ENCODE measurements at places on chromosomes 11 and 22.

DNA sequence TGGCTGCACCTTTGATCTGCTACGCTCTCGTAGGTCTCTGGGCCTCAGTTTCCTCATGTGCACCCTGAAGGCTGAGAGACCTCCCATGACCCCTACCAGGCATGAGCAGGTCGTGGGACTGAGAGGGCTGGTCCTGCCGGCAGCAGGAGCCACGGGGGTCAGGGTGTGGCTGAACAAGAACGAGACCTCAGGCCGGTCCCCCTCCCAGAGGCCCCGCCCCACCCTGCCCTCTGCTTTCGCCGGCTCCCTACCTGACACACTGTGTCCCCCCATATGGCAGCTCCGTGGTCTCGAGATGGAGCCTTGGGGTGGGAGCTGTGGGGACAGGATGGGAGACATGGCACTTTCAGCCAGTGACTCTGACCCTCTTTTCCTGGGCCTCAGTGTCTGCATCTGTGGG is 40.6 kb downstream of the CDKN1C start:
- no peak for DNase-seq

DNA sequence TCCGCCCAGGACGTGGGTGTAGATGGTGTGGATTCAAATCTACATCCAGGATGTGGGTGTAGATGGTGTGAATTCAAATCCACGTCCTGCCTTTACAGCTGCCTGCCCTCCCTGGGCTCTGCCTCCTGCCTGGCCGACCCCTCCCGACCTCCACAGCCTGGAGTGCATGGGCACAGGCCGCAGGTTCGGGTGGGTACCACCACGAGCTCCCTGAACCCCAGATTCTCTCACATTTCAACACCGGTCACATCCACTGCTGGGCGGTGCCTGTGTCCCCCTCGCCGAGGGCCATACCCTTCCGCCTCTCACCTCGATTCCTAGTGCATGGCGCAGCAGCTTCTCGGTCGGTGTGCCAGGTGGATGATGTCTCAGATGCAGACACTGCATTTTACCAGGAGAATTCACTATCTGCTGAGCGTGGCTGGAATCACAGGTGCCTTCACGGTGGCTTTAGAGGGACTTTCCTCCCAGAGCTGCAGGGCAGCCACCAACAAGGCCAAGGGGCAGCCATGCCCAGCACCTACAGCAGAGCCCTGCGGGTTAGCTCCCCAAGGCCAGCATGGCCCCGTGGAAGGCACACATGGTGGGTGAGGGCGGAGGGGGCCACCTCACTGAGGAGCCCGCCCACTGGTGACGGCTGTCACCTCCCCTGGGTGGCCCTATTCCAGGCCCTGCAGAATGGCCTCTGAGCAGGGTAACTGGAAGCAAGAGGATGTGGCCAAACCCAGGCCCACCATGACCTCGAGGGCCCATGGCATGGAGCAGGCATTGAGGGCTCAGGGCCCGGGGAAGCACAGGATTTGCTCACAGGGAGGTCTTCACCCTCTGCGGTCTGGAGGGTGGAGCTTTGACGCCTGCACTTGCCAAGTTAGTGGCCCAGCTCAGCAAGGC is 638.5 kb downstream of the TBC1D22A start:
- DNase-seq = no peak

DNA sequence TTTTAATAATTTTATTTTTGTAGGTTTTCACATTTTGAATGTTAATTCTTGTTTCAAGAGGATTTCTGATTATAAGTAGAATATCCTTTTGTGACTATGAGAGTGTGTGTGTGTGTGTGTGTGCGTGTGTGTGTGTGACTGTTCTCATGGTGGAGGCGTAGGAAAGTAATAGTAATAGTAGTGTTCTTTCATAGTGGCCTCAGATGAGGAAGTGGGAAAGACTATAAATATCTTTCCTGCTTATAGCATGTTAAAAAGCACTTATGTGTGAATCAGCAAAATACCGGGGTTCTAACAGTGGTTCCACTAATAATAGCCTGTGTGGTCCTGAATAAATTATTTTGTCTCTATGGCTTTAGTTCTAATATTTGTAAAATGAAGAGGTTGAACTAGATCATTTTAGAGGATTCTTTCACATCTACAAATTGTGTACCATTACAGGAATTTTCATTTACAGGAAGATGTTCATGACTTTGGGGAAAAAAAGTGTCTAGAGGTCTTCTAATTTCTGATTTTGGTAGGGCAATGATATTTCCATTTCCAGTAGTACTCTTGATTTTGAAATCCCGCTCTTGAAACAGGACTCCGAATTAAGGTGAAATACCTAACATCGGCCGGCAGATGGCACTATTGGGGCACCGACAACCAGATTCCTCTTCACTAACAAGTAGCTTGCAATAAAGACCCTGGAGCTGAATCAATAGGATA is 29.9 kb upstream of the OR10G7 start:
- peak; percentile 30 for DNase-seq

GRCh38 chr22:44365191-44365590 is 52.4 kb upstream of the SHISAL1 start:
- no peak for DNase-seq

GRCh38 chr22:45159652-45160462 is 3.9 kb upstream of the NUP50 start:
- no peak for DNase-seq

DNA sequence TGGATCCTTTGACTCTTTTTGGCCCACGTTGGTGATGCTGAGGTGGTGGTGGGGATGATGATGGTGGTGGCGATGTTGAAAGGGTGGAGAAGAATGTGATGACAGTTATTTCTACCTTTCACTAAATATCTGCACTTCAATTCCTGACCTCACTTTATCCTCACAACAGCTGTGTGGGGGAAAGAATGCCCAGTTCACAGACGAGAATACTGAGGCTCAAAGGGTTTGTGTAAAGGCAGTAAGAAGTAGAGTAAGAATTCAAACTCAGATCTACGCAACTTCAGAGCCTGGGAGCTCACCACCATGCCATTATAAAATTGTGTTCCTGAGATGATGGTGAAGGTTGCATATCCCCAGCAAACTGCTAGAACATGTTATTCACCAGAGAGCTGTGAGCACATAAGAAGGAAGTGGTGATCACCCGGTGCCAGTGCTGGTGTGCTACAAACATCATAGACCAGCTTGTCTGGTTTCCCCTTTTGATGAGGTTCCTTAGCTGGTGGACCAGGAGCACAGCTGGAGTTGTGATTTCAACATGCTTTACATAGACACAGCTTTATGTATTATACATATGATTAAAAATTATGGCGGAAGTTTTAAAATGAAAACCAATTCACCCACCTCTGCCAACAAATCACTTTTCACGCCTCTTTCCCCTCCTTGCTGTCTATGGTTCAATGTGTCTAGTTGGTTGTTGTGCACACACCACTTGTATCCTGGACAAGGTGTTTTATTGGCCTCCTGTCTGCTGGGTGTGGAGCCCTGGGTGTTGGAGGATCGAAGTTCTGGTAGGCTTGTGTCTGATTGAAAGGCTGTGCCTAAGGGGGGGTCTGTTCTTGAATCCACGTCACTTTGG is 6.2 kb downstream of the ST14 start:
- DNase-seq = no peak

DNA sequence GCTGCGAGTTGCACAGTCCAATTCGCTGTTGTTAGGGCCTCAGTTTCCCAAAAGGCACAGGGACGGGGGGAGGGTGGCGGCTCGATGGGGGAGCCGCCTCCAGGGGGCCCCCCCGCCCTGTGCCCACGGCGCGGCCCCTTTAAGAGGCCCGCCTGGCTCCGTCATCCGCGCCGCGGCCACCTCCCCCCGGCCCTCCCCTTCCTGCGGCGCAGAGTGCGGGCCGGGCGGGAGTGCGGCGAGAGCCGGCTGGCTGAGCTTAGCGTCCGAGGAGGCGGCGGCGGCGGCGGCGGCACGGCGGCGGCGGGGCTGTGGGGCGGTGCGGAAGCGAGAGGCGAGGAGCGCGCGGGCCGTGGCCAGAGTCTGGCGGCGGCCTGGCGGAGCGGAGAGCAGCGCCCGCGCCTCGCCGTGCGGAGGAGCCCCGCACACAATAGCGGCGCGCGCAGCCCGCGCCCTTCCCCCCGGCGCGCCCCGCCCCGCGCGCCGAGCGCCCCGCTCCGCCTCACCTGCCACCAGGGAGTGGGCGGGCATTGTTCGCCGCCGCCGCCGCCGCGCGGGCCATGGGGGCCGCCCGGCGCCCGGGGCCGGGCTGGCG is at the start of gene BCR:
Gene BCR, plus strand, starts transcription at position 209 of the 592 bp plus-strand sequence. CDS start 452 bp downstream, outside the sequence.
- peak; percentile 19 for DNase-seq

DNA sequence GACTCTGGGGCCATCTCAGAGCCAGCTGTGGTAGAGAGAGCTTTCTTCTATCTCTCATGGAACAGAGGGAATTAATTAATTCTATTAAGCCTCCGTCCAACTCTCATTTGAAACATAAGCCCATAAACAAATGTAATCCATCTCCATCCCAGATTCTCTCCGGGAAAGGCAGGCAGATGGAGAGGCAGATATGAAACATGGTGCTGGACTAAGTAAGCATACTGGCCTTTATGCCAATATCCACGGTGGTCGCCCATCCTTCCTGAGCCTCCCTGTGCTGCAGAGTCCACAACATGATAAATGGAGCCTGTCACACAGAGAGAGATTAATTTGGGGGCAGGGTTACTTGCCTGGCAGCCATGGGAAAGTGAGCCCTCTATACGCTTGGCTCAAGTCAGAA is 44.8 kb downstream of the PRR5L start:
- DNase-seq = no peak

GRCh38 chr11:34972892-34973291 is 56.5 kb downstream of the PDHX start:
- DNase-seq = no peak

DNA sequence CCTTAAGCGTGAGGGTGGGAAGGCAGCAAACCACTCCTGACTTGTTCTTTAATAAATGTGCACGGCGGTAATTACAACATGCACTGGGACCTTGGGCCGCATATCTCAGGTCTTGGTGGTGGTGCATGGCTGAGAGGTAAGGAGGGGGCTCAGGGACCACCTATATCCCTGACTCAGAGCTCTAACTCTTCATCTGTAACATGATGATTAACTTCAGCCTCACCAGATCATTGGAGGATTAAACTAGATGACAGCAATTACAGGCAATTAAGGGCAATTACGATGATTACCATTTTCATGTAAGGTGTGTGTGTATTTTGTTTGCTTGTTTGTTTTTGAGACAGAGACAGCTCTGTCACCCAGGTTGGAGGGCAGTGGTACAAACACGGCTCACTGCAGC is 45.0 kb downstream of the FBLN1 start:
- DNase-seq = no peak

GRCh38 chr11:125968354-125968753 is 22.5 kb downstream of the VSIG10L2 start:
- DNase-seq = no peak

DNA sequence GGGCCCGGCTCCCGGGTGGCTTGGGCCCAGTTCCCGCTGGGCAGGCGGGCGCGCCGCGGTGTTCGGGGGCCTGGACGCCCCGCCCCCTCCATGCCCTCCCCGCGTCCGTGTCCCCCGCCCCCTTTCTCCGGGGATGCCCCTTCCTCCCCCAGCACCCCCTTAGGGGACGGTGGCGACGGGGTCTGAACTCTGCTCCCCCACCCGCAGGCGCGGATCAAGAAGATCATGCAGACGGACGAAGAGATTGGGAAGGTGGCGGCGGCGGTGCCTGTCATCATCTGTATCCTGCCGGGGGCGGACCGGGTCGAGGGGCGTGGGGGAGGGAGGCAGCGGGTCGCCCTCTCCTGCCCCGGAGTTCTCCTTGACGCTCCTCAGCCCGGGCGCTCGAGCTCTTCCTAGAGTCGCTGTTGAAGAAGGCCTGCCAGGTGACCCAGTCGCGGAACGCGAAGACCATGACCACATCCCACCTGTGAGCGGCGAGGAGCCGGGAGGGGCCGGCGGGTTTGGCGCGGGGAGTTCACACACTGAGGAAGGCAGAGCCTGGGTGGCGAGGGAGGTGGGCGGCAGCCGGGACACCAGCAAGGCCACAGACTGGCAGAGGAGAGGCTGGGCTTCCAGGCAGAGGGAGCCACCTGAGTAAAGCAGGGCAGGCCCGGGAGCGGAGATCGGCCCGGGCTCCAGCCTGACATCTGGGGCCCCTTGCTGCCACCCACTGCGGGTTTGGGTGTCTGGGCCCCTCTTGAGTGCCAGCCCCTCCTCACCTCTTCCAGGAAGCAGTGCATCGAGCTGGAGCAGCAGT is 546 bp downstream of the DRAP1 start:
- DNase-seq = peak; percentile 54

- DNase-seq = no peak
Observed at GRCh38 chr11:132078264-132079076, 708.1 kb downstream of the NTM start.

GRCh38 chr22:27454807-27455450 is 346.6 kb downstream of the MN1 start:
- no peak for DNase-seq

DNA sequence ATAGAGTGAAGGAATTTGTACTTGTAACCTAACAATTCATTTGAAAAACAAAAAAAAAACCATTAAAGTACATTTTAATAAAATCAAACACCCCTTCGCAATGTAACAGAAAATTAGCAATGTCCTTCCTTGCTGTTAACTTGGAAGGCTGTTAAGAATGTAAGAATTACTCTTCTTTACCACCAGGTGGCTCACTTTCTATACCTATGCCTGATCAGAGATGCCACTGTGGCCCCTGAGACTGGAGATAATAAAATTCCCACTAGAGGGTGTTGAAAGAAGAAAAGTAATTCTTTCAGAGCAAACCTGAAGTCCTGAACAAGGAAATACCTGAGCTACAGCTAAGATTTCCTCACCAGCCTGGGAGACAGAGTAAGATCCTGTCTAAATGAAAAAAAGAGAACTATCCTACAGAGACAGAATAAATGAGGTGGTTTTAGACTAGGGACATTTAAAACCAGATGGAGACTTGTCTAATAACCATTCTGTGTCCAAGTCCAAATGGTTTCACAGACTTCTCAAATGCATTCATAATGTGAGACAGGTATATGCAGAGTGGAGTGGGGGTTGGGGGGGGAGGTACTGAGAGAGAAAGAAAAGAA is 1089.3 kb downstream of the FAM181B start:
- no peak for DNase-seq

DNA sequence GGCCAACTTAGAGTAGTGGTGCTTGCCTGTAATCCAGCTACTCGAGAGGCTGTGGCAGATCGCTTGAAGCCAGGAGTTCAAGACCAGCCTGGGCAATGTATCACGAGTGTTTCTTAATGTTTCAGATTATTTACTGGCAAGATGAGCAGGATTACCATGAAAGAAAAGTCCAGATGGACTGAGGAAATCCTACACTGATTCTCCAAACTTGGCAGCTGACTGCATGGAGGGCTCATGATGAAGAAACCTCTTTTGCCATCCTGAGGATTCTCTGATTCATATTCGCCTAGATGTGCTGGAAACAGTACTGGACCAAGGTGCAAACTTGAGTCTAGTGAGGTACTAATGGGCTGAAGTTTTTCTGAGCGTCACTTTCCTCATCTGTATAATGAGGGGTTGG is 2.8 kb upstream of the SIDT2 start:
- no peak for DNase-seq

DNA sequence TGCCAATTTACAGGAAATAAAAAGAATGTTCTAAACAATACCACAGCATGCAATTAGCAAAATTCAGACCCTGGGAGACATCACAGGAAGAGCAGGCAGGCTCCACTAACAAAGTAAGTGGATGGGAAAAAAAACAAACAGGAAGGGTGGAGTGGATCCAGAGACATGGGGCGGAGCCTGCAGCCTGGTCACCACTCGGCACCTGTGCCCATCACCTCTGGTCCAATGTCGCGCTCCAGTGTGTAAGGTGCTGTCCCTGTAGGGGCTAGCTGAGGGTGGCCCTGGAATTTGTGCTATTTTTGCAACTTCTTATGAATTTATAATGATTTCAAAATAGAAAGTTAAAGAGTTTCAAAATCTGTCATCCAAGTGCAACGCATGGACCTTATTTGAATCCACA is 11.0 kb upstream of the MOB2 start:
- DNase-seq = no peak
